Stimulated activated naive CD8-positive, alpha-beta T cell treated with anti-CD3 and anti-CD28 coated beads, Interleukin-15, amount 100 ng/mL, for 72 hours (primary cell): ENCODE measurements at places on chromosomes 16 and 17.

DNA sequence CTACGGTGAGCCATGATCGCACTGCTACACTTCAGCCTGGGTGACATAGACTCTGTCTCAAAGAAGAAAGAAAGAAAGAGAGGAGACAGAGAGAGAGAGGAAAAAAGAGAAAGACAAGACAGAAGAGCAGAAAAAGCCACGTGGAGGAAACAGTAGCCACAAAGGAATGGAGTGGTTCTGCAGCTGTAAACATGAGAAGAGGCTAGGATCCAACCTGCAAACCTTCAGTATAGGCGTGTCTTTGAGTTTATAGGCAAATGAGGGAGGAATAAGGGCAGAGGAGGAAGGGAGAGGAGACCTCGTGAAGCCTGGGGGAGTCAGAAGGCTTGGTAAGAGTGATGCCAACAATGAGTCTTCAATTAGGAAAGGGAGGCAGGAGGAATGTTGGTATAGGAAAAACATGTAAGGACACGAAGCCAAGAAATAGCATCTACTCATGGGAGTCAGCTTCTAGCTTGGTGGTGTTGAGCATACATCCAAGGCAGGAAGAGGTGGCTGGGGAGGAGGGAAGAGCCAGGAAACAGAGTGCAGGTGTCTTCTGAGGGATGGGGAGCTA is 3.9 kb downstream of the MED9 start:
- DNase-seq: no peak

- DNase-seq: no peak
Measured at GRCh38 chr17:52048137-52048898, 110.2 kb downstream of the CA10 start.

GRCh38 chr16:83305092-83305491 is 502.7 kb upstream of the HSBP1 start:
- no peak for DNase-seq

DNA sequence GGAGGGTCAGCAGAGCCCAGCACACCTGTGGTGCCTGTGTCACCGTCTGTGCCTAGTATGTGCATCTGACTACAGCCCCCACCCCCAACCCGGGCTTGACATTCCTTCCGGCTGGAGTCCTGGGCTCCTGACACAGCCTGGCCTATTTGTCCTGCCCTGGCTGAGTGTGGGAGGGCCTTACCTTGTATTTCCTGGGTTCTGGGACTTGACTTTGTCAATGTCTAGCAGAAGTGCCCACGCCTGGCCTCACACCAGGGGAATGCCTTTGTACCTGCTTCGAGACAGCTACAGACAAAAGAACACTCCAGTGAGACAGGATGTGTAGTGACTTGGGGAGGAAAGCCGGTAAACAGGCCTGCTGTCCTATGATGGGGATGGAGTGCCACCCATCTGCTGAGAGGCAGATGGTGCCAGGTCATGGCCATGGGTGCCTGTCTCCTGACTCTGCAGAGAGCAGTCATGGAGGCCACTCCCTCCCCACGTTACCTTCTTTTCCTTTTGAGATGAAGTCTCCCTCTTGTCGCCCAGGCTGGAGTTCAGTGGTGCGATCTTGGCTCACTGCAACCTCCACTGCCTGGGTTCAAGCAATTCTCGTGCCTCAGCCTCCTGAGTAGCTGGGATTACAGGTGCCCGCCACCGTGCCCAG is 42.8 kb downstream of the TNFRSF13B start:
- DNase-seq: no peak

GRCh38 chr17:81527591-81528383 is at the start of gene FSCN2:
TSS of gene FSCN2 (plus strand) at chr17:81528377. CDS start at chr17:81528532, 155 bp downstream.
- no peak for DNase-seq

- DNase-seq: no peak
Measured at GRCh38 chr16:88315543-88316105, 67.1 kb upstream of the ZNF469 start.

DNA sequence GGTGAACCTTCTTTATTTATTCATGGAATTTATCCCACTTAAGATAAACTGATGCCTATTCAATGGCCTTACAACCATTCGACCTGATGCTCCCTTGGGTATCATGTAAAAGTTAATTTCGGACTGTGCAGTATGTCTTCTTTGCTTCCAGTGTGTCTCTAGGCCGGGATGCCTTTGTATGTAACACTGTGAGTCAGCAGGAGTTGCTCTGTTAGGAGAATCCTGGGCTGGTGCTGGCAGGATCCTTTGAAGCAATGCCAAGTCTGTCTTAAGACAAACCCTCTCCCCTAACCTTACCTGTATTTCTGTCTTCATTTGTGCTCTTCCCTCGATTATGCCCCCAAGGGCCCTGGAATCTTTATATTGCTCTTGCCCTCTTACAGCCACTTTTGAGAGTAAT is 37.9 kb upstream of the ABCA8 start:
- DNase-seq: no peak

DNA sequence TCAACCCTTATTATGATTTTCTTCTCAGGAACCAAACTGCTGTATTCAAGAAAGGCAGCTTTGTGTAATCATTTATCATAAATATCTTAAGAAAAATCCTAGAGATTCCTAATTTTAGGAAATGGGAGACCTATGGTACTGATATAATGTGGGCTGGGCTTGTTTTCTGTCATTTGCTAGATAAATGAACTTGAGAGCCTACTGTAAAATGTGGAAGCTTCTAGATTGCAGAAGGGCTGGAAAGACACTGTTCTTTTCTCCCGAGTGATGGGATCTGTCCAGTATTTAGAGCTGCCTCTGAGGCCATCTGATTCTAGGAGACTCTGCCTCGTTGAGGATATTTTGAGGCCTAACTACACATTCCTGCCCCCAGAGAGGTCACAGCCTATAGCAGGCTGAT is 19.9 kb upstream of the STH start:
- DNase-seq: no peak

DNA sequence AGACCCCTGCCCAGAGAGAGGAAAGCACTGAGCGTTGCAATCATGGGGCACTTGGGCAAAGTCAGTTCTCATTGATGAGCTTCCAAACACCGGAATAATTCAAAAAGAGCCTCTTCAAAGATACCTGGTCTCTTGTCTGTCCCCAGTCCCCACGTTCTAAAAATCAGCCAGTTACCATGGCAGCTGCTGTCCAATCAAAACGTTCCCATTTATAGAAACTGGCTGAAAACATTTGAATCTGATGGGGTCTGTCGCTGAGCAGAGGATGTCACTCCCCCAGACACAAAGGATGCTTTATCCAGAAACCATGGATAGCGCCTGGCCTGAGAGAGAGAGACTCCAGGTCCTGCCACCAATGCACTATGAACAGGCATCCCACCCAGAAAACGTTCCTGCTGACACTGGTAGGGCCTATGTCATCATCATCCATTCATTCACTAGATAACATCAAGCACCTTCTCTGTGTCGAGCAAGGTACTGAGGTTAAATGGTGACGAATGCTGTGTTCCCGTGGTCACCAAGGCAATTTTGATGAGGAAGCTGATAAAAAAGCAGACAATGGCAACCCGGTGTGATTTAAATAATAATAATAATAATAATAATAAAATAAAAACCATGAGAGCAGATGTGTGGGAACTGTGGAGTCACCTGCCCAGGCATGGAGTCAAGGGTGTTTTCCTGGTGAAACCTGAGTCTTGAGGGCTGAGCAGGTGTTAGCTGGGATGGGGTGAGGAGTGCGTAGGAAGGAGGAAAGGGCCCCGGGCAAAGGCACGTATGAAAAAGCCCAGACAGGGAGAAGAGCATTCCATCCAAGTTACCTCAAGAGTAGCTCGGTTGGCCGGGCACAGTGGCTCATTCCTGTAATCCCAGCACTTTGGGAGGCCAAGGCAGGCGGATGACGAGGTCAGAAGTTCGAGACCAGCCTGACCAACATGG is 19.0 kb upstream of the CALB2 start:
- no peak for DNase-seq

- no peak for DNase-seq
Measured at GRCh38 chr17:54426296-54426886, 474.3 kb upstream of the TOM1L1 start.

GRCh38 chr17:9672266-9672665 is 26.9 kb downstream of the USP43 start:
- DNase-seq: no peak

- DNase-seq: no peak
Measured at GRCh38 chr17:21174186-21174585, 39.8 kb downstream of the TMEM11 start.

- peak; percentile 58 for DNase-seq
Measured at GRCh38 chr16:2776500-2777139, 460 bp downstream of the ELOB start.

DNA sequence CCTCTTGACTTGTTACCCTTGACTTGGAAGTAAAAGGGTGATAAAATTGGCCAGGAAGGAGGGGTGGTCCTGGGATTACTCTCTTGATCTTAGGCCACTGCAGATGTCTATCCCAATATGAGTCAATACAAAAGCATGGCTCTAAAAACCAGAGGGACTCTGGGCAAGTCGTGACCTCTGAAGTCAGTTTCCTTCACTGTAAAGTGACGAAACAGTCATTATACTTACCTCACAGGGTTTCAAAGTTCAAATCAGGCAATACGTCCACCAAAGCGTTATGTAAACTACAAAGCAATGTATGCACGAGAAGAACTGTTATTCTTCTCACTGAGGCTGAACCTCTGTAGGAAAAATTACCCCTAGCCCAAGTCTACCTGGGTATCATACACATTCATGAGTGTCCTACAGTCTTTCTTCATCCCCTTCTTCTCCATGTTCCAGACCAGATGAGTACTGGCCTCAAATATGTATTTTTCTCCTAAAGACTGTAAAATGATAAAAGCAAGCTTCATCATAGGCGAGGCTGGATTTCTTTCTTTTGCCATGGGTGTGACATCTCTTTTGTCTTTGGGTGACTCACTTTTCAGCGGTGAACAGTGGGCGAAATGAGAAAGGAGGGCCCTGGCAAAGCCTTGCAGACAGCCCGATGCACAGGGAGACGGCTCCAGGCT is 34.5 kb upstream of the CLEC18B start:
- DNase-seq: no peak

GRCh38 chr17:43719578-43719977 is 39.0 kb downstream of the SOST start:
- DNase-seq: no peak

DNA sequence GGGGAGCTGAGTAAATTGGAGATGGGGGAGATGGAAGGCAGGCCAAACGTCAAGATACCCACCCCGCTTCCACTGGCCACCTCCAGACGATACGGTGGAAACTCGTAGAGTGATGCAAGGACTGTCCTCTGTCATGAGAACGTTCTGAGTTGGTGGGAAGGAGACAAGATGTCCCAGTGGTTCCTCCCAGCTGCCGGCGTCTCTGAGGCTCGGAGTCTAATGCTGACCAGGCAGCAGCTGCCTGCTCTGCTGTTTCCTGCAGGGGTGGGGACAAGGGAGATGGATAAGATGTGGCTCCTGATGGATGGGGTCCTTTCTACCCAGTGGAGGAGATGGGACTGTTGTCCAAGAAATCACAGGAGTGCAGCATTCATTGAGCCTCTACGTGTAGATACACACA is 28.2 kb upstream of the C1QL1 start:
- DNase-seq: no peak

- DNase-seq: no peak
Measured at GRCh38 chr17:8862213-8863056, 5.0 kb downstream of the PIK3R6 start.

DNA sequence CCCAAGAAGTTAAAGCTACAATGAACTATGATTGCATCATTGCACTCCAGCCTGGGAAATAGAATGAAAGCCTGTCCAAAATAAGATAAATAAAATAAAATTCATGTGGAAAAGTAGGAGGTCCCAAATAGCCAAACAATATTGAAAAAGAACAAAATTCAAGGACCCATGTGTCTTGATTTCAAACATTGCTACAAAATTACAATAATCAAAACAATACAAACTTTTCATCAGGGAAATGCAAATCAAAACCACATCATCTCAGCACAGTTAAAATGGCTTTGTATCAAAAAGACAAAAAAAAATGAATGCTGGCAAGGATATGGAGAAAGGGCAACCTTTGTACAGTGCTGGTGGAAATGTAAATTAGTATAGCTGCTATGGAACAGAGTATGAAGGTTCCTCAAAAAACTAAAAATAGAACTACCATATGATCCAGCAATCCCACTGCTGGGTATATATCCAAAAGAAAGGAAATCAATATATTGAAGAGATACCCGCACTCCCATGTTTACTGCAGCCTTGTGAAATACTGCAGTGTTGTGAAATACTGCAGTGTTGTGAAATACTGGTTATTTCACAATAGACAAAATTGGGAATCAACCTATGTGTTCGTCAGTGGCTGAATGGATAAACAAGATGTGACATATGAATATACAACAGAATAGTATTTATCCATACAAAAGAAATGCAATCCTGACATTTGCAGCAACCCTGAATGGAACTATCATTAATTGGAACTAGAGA is 24.5 kb upstream of the ZNF287 start:
- DNase-seq: no peak

- peak; percentile 24 for DNase-seq
Measured at GRCh38 chr16:10895053-10895946, 18.3 kb downstream of the CIITA start.

GRCh38 chr17:68532826-68533225 is 20.6 kb downstream of the PRKAR1A start:
- DNase-seq: no peak

DNA sequence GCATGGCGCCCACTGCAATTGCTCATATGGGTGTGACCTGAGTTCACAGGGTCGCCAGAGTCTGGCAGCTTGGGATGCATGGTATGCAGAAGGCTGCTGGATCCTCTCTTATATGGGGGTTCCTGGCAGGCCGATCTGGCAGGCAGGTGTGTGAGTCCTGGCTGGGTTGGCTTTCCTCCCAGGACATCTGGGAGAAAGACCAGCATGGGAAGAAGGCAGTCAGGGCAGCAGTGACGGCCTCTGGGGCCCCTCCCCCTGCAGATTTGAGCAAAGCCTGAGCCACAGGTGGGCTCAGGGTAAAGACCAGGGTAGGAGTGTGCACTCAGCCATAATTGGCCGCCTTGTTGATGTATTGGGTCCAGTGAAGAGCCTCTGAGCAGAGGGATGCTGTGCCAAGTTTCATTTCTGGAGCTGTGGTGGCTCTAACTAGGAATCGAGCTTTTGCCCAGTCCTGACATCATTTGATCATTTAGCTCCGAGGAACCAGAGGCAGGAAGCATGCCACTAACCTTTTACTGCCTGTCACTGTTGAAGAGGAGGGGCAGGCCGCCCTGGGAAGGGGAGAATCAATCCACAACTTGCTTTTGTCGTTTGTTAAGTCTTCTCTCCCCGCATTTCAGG is 174.3 kb downstream of the CCDC182 start:
- no peak for DNase-seq

GRCh38 chr17:12659500-12659899 is 6.2 kb upstream of the MYOCD start:
- no peak for DNase-seq

DNA sequence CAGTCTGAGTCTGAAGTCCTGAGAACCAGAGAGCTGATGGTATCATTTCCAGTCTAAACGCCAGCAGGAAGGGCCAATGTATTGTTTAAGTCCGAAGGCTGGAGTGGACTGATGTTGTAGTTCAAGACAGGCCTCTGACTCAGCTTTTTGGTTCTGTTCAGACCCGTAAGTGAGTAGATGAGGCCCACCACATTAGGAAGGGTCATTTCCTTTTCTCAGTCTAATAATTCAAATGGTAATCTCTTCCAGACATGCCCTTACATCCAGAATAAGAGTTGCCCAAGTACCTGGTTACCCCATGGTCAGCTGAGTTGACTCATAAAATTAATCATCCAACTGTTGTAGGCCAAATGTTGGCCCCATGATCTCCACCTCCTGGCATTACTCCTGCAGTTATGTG is 442.6 kb upstream of the HSBP1 start:
- DNase-seq: no peak

GRCh38 chr17:35372846-35373533 is 431 bp downstream of the SLFN11 start:
- DNase-seq: peak; percentile 26

GRCh38 chr16:47475786-47476185 is 14.7 kb downstream of the PHKB start:
- no peak for DNase-seq

- no peak for DNase-seq
Measured at GRCh38 chr17:81314398-81315081, 19.4 kb upstream of the SLC38A10 start.
